ENCODE measurements at places on chromosomes 2 and 18.

GRCh38 chr18:9711361-9712129 lies 3.4 kb downstream of the RAB31 start:
- DNase-seq: no peak

DNA sequence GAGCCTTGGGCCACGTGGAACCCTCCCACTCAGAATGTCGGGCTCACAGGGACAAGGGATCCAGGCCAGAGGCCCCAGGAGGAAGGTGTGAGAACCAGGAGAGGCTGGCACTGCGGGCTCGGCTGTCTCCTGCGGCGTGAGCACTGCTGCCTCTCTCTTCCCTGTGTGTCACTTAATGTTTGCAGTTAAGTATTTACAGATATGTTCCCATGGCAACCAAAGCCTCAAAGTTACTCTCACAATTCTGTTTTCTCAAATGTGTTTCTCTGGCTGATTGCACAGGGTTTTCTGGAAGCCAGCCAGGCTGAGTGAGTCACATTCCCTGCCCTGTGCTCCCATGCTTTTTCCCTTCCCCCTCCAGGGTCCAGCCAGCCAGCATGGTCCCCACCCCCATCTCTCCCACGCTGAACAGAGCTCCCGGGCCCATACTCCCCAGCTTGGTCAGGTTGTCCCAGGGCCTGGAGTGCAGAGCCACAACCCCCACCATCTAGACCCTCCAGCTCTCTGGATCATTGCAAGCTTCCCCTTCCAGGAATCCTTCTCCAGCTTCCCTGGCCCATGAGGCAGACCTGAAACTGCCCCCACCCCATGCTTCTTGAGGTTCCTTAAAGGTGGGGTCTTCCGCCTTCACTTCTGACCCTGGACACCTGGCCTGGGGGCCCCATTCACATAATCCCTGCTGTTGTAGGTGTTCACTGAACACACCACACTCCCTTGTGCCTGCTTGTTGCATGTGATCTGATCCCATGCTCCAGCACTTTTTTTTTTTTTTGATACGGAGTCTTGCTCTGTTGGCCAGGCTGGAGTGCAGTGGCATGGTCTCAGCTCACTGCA lies 265.9 kb downstream of the CELF4 start:
- no peak for DNase-seq

DNA sequence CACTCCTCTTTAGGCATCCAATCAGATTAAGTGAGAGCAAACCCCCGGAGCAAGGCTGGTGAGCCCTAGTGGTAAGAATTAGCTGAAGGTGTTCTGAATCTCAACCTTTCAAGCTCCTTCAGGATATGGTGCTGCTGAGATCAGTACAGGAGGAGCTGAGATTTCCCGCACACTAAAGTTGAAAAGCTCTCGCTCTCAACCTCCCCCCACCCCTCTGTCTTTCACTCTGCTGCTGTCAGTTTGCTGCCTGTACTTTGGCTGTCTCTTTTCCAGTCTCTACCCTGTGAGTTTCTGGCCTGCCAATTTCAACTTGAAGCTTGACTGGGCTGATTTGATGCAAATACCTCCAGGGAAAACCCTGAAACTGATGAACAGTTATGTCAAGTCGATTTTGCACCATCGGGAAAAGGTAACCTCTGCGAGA lies 15.7 kb downstream of the ZEB2 start:
- DNase-seq: no peak

GRCh38 chr2:99481527-99481926 lies 8.3 kb downstream of the REV1 start:
- no peak for DNase-seq

DNA sequence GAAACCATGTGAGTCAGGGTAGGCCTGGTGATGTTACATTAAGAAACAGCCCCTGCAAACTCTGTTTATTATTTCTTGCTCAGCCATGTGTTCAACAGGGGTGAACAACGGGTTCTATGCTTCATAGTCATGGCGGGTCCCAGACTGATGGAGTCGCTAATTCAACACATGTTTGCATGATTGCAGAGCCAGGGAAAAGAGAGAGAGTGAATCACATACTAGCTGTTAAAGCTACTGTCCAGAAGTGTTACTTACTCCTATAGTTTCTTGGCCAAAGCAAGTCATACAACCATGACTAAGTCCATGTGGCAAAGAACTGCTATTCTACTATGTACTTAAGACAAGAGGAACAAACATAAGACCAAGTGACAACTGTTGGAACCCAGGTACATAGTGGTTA lies 241.2 kb upstream of the SKOR2 start:
- DNase-seq: no peak

- DNase-seq: no peak
Observed at GRCh38 chr18:51621113-51621863, 423.8 kb upstream of the MEX3C start.

GRCh38 chr2:46073540-46074046 lies 223.6 kb upstream of the EPAS1 start:
- no peak for DNase-seq
